ENCODE measurements at places on chromosomes 3 and 15. TPM values are rescaled to one million over a fixed set of nuclear protein-coding genes. Genes with fewer than 3 reads are reported as not detected.

Gene C3orf85
- not detected for total RNA-seq

Gene FMN1
- total RNA-seq: not detected

Gene PRKCD
- 18.7 TPM for total RNA-seq

Gene IMPG2
- total RNA-seq: 0.13 TPM

Gene SLC24A5
- not detected for total RNA-seq

GRCh38 chr3:28286595-28286994 lies 45.2 kb downstream of the CMC1 start:
- no peak for DNase-seq

DNA sequence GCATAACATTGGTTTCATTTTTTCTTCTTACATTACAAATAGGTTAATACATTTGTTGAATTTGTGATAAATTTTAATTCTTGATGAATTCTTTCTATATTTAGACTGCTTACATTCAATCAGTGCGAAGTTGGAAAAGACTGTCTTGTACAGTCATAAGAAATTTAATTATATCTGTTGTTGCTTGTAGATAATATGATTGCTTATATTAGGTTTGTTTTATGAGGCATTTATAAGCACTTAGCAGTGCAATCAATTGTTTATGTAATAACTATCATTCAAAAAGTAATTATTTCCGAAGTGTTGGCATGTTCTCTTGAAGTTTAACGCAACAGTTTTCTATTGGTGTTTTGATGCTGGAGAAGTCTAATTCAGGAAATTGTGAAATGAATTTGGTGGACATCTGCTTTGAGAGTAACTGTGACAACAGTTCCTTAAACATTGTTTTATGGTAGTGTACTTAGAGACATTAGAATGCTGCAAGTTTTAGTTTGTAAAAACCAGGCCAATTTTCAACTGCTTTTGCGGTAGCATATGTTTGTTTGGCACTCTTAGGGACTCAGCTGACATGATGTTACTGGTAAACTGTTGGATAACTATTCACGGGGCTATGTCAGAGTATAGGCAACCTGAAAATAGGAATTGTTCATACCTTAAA lies 99.7 kb downstream of the NAALADL2 start:
- no peak for DNase-seq

DNA sequence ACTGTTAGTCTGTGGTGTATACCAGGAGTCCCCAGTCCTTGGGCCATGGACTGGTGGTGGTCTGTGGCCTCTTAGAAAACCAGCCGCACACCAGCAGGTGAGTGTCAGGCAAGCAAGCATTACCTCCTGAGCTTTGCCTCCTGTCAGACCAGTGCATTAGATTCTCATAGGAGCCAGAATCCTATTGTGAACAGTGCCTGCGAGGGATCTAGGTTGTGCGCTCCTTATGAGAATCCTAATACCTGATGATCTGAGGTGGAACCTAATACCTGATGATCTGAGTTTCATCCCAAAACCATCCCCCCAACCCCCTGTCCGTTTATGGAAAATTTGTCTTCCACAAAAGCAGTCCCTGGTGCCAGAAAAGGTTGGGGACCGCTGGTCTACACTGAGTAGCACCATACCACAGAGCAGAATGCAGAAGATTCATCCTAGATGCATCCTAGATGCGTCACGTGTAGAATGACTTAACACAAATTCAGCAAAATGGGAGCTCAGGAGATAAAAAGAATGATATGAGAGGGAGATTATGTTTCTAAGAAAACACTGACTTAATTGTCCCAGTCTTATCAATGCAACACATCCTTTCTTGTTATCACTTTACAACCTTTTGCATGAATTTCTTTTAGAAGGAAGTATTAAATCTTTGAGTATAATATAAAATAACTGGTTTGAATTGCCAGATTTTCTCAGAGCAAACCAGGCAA lies 28.5 kb downstream of the SELENOT start:
- no peak for DNase-seq

GRCh38 chr3:149415484-149415883 lies 38.0 kb upstream of the TM4SF1 start:
- no peak for DNase-seq

- peak; percentile 31 for DNase-seq
Measured at GRCh38 chr15:98177966-98178592, 217.6 kb downstream of the ARRDC4 start.

GRCh38 chr3:126900859-126901540 lies 81.9 kb upstream of the PLXNA1 start:
- DNase-seq: no peak
